ENCODE measurements at places on chromosomes 5 and 9.

DNA sequence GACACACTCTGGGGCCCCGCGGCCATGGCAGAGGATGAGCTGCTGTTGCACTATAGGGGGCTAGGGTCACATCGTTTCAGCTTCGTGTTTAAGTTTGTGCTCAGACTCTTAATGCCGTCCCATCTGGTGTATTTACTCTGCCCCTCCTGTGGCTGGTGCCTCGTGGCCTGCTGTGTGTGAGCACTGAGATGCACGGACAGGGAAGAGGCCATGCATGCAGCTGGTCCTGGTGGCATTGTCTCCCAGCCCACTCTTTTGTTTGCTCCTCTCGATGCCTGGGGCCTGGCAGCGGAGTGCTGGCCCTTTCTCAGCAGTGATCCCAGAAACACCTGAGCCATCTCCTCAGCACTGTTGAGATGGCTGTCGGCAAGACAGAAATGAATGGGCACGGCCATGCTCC, 30.0 kb upstream of the PHF2 start:
- no peak for DNase-seq

DNA sequence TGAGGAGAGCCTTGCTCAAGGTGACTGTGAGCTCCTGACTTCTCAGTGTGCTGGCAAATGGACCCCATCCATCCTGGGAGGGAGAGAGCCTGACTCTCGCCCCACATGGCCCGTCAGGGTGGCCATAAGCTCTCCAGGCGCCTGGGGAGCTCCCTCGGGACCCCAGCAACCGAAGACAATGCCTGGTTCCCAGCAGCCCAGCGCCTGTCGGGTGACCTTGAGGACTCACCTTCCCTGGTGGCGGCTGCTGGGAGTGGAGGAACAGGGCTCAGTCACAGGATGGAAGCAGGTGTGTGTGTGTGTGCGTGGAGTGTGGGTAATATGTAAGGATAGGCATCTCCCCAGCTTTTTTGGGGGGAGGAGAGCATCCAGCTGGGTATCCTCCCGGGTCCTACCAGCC, 190.3 kb downstream of the MELK start:
- DNase-seq, result no peak

- DNase-seq, result no peak
These were observed 43.9 kb downstream of the NSA2 start for GRCh38 chr5:74810915-74811314.

- no peak for DNase-seq
These were observed 20.2 kb upstream of the SPARC start for GRCh38 chr5:151706906-151707305.

DNA sequence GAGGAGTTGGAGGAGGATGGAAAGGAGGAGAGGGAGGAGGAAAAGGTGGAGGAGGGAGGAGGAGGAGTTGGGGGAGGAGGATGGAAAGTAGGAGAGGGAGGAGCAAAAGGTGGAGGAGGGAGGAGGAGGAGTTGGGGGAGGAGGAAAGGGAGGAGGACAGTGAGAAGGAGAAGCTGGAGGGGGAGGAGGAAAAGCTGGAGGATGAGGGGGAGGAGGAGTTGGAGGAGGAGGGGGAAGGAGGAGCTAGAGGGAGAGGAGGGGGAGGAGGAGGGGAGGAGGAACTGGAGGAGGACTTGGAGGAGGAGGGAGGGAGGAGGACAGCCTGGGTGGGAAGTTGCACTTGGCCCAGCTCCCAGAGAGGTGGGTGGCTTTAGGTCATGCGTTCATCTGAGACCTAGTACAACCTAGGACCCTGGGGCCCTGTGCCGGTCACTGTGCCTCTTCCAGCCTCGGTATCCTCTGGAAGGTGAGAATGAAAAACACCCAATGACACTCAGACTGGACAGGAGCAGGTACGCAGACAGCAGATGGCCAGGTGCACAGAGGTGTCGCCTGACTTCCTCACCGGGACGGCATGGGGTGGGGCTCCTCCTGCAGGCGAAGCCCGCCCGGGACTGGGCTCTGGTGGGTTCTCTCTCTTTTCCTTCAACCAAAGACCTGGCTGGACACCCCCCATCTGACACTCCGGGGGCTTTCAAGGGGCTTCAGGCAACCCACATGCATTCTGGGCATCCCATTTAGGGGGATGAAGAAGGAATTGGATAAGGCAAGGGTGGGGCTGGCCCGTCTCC, 12.2 kb upstream of the SLC2A6 start:
- no peak for DNase-seq

GRCh38 chr9:37480759-37481158, 5.0 kb upstream of the POLR1E start:
- no peak for DNase-seq

- DNase-seq, result no peak
These were observed 94.2 kb downstream of the SYK start for GRCh38 chr9:90895786-90896185.

- DNase-seq, result no peak
These were observed 97.8 kb upstream of the RUFY1 start for GRCh38 chr5:179452356-179453230.

DNA sequence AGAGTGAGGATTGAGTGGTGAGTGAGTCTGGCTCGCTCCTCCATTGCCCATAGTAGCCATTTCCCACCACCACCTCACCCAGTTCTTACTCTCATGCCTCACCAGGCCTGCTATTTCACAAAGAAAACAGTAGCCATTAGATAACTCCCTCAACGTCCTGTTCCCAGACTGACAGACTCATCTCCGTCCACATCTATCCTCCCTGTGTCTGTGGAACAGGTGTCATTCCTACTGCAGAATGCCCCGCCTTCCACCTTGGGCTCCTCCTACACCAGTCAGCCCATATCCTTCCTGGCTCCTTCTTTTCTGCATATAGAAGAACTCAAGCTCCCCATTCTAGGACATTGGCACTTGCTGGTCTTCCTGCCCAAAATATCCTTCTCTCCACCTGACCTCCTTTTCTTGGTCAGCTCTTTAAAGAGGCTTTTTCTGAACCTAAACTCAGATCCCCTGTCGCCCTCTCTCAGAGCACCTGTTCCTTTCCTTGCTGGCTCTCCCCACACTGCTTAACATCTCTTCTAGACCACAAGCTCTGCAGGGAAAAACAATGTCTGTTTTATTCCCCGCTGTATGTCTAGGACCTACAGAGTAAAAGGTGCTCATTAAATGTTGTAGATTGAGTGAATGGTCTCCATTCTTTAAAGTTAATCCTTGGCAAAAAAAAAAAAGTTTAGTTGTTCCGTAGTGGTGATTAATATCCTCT, 3.2 kb downstream of the TNFAIP8 start:
- no peak for DNase-seq

DNA sequence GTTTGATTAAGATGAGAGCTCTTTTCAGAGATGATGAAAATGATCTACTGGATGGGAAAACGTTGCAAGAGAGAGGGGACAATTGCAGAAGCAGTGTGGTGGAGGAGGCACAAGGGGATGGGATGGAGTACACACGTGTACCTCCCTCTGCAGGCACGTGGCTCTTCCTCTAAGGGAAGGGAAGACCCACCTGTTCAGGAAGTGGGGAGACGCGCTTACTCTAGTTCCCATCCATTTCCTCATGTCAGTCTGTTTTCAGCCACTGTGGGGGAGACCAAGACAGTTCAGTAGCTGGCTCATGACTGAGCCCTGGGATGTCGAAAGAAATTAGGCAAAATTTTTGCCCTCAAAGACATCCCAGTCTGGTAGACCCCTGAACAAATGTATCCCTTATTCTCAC, 619.2 kb upstream of the CLINT1 start:
- no peak for DNase-seq

- DNase-seq, result peak; percentile 24
These were observed 28.7 kb upstream of the ACOT12 start for GRCh38 chr5:81422671-81423070.

DNA sequence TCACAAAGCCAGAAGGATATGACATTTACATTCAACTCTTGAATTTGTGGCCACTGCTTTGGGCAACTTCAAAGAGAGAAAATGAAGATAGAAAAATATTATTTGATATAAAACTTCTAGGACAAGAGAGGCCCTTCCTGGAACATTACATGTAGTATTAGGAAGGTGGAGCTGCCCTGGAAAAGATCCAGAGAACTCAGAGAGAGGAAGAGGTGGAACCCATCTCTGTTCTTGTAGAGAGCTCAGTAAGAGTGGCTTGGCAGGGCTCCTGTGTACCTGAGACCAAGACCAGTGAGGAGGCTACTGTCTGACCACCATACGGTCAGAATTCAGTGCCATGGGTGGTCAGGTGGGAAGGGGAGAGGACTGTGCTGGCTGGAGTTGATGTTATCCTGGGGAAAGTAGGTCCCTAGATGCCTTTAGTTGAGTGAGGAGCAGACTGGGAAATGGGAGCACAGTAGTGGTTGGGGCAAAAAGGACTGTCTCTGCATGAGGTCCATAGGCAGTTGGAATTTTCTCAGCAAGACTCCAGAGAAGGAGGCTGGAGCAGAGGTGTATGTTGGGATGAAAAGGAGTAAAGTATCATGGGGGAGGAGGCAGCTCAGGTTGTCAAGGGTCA, 7.6 kb downstream of the TGFBI start:
- DNase-seq, result no peak

- no peak for DNase-seq
These were observed 38.8 kb upstream of the ANXA2R start for GRCh38 chr5:43078956-43079355.

DNA sequence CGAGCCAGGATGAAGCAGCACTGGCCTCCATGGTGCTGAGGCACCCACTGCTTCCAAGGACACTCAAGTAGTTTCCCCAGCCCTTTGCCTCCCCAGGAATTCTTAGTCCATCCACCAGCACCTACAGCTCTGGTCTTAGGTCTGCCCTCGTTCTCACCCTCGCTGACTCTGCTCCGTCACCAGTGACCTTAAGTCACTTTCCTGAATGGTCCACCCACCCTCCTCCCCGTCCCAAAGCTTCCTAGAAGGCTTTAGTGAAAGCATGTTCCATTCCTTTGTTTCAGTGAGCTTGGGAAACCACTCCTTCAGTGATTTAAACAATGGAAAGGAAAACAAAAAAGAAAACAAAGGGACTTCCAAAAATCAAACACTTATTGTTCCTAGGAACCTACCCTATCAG, 54.6 kb upstream of the MAP3K1 start:
- DNase-seq, result no peak

DNA sequence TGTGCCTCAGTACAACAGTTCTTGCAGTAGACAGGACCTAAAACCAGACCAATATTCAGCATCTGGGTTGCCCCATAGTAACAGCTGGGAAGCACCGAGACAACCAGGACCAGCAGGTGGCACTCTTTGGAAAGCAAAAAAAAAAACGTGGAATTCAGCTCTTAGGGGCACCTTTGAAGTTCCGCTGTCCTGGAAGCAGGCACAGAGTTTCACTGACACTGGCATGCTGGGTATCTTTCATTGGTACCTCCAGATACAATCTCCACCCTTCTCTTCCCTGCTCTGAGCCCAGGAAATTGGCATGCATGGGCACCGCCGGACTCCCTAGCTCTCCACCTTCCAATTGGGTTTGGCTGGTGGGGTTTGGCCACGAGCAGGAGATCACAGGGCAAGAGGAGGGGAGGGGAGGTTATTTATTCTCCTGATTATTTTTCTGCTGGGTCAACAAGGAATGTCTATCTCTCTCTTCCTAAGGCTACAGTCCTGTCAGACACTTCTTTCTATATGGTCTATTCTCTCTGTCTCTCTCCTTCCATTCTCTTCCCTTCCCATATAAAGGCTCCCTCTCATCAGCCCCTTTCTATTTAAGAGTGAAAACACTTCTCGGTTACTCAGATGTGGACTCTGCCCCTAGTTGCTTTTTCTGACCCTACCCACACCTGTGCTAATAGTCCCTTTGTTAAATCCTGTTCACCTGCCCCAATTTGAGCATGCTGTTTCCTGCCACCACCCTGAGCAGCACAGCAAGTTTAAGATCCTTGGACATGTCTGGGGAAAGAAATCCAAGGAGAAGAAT, 1.9 kb upstream of the IDNK start:
- DNase-seq, result peak; percentile 56

GRCh38 chr9:81470864-81471263, 218.5 kb downstream of the TLE1 start:
- DNase-seq, result no peak

DNA sequence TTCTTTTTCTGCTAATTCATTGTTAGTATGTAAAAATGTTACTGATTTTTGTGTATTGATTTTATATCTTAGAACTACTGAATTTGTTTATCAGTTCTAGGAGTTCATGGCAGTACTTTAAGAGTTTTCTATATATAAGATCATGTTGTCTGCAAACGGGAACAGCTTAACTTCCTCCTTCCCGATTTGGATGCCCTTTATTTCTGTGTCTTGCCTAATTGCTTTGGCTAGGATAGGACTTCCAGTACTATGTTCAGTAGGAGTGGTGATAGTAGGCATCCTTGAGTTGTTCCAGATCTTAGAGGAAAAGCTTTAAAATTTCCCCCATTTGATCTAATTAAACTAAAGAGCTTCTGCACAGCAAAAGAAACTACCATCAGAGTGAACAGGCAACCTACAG, 20.1 kb downstream of the RCL1 start:
- no peak for DNase-seq

- no peak for DNase-seq
These were observed 11.4 kb downstream of the BHMT start for GRCh38 chr5:79122973-79123372.

DNA sequence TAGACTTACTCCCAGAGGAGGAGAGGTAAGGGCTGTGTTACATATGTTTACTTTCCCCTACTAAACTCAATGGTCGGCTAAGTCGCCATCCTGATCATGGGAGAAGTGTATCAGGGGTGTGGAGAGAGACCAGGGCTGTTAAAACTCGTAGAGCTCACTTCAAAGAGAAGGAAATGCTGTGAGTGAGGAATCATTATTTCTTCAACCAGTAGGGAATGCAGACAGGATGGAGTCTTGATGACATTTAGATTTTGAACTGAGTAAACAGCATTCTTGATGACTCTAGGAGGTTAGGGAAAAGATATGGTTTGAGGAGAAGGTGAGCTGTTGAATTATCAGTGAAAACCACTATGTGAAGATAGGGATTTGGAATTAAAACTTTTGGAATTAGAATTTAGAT, 17.3 kb downstream of the RECK start:
- DNase-seq, result no peak

DNA sequence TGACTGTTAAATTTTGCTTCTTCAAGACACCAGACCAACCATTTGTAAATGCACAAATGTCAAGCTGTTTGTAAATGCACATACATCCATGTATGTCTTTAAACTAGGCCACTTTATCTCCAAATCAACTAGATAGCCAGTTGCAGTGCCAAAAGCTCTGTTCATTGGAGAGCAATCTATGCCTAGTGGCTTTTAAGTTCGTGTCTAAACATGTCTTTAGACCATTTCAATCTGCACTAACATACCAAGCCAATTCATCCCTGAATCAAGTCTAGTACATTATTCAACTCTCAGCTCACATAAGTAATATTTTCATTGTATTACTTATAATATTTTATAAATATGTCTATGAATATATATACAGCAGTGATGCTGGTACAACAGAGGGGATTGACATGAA, 985.9 kb downstream of the CDH18 start:
- DNase-seq, result no peak

GRCh38 chr5:136020383-136021015, 8.3 kb upstream of the TGFBI start:
- DNase-seq, result no peak

Data from HEK293T (cell line).